ENCODE measurements at places on chromosomes 5 and 9.

- DNase-seq, result no peak
These were observed 157.1 kb upstream of the FGF10 start for GRCh38 chr5:44546286-44546685.

DNA sequence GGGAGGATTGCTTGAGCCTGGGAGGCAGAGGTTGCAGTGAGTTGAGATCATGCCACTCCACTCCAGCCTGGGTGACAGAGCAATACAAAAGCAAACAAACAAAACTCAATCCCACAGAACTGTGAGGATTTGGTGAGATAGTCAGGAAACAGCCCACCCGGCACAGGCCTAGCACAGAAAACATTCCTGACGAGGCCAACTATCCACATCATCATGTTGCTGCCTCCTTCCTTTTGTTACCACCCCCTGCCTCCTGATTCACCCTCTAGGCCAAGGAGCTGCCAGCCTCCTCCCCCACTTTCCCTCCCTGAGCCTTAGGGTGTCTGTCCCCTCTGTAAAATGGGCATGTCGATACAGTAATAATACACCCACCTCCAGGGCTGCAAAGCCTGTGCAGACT lies 39.0 kb downstream of the STK10 start:
- no peak for DNase-seq

DNA sequence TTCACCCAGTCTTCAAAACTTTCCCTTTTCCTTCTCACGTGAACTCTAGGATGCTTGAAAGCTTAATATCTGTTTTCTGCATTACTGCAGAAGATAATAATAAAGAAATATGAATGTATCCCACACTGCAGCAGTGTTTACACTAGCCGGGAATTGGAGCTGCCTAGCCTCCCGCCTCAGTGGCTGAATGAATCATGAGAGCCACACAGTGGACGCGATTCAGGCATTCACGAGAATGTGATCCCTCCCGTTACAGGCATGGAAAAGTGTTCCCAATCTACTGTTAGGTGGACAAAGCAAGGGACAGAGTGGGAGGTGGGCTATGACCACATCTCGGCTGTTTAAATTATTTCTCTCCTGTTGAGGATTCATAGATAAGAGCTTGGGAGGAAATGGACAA lies 69.4 kb upstream of the CTSL start:
- no peak for DNase-seq

DNA sequence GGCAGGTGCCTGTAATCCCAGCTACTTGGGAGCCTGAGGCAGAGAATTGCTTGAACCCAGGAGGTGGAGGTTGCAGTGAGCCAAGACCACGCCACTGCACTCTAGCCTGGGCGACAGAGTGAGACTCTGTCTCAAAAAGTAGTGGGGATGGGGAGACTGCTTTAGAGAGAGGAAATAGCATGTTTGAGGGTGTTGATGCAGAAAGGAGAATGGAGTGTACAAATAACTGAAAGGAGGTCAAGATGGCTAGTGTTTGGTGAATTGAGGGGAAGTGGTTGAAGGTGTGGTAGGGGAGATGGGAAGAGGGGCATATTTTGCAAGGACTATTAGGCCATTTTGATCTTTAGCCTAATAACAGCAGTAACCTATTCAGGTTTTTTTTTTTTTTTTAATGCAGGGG lies 18.2 kb downstream of the TENT2 start:
- no peak for DNase-seq

- no peak for DNase-seq
These were observed 555.8 kb upstream of the CDH9 start for GRCh38 chr5:27594141-27594540.

- no peak for DNase-seq
These were observed 13.8 kb downstream of the DMAC1 start for GRCh38 chr9:7785813-7786212.

GRCh38 chr9:98877311-98877710 lies 66.4 kb upstream of the COL15A1 start:
- DNase-seq, result no peak

DNA sequence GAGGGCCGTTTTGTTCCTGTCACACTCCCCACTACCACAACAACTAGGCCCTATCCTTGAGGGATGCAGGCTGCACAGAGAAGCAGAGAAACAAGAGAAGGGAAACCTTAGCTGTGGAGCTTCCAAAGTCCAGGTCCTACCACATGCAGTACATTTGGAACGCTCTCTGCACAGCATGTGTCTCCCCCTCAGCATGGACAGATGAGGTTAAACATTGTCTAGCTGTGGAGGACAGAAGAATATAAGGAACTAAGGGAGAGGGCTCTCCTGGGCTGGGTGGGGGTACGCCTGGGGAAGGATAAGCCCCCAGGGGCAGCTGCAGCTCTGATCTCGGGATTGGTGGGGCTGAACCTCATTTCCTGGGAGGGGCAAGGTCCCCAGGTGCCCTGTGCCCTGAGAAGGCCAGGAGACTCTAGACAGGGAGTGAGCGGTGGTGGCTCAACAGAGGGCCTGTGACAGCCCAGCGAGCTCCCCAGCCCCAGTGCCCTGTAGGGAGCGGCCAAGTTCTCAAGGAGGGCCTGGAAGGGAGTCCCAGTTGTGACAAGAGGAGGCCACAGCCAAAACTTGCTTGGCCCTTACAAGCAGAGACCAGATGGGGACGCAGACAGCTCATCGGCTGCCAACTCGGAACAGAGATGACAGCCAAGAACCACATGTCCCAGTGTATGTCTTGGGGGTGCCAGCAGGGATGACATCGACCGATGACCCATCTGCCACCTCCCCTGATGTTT lies 30.1 kb downstream of the TSPAN17 start:
- DNase-seq, result no peak

- DNase-seq, result no peak
These were observed 510.3 kb upstream of the KLF4 start for GRCh38 chr9:107999890-108000289.

Data from activated CD4-positive, alpha-beta T cell treated with anti-CD3 and anti-CD28 coated beads for 4 hours (primary cell).